Caudate nucleus (tissue), 63 donors: ENCODE measurements at places on chromosomes 4 and X.
A peak's percentile ranks its signal among the peaks of the same experiment; 100 is the strongest.

- no peak for DNase-seq
These were observed 83.3 kb downstream of the STK32B start for GRCh38 chr4:5134620-5135019.

DNA sequence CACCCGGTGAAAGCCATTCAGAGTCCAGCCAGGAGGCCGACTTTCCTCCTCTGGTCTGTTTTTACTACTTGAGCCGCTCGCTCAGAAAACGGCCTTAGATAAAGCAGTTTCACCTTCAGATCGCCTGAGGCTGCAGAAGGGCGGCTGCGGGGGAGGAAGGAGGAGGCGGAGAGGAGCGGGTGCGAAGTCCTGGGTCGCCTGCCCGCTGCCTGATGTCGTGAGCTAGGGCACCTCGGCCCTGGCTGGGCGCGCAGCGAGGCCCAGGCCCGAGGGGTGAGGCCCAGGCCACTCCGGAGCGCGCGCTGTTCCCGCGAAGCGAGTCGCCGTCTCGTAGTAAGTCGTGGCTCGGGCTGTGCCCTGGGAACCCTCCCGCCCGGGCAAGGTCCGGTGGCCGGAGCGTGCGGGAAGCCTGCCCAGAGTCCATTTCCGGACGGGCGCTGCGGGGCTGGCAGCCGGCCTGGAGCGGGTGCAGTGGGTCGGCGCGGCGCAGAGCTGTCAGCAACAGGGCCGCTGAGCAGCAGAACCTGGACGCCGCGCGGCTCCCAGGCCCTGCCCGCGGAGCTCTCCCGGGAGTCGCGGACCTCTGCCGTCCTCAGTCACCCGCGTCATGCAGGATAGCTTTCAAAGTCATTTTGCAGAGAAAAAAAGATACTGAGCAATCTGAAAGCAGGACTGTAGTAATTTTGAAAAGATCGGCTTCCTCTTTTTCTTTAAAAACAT lies 18.6 kb downstream of the TRIM2 start:
- peak; percentile 57 for DNase-seq

DNA sequence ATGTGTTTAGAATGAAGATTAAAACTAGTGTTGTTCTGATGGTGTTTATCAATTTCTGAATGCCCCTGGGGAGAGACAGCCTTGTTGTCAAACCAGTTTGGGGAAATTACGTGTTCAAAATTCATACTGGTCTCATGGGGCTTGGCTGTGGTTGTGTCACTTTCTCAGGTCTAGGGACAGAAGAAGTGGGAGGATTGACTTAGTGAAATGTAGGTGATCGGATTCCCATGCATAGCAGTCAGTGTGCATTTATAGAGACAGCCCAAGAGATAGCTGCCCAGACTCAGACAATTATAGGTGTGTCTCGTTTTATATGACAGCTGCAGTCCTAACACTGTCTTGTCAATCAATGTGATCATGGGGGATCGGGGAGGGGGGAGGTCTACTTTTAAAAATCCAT lies 94.4 kb upstream of the CLCN4 start:
- no peak for DNase-seq

DNA sequence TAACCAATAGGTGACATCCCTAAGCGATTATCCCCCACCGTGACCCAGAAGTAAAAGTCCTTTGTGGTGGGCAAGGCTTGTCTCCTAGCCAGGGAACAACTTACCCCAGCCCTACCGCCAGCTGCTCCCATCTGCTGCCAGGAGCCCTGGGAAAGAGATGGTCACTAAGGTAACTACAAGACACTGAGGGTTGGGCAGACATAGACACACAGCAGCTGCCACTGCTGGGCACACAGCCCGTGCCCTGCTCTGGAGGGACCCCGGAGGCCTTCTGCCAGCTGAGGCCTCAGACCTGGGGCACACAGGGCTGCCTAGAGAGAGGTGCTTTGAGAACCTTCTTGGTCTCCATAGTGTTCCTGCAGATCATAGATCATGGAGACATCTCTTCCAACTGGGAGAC lies 53.0 kb upstream of the PROM1 start:
- DNase-seq = no peak

GRCh38 chrX:826448-826847 lies 195.9 kb downstream of the SHOX start:
- no peak for DNase-seq

- DNase-seq = no peak
These were observed 266.7 kb downstream of the INPP4B start for GRCh38 chr4:142579443-142579842.

GRCh38 chr4:62133977-62134376 lies 933.9 kb downstream of the ADGRL3 start:
- DNase-seq = no peak
